ENCODE measurements at places on chromosomes 4 and X.
A peak's percentile ranks its signal among the peaks of the same experiment; 100 is the strongest.

GRCh38 chr4:169313732-169314131 is 43.0 kb upstream of the SH3RF1 start:
- DNase-seq, result no peak

DNA sequence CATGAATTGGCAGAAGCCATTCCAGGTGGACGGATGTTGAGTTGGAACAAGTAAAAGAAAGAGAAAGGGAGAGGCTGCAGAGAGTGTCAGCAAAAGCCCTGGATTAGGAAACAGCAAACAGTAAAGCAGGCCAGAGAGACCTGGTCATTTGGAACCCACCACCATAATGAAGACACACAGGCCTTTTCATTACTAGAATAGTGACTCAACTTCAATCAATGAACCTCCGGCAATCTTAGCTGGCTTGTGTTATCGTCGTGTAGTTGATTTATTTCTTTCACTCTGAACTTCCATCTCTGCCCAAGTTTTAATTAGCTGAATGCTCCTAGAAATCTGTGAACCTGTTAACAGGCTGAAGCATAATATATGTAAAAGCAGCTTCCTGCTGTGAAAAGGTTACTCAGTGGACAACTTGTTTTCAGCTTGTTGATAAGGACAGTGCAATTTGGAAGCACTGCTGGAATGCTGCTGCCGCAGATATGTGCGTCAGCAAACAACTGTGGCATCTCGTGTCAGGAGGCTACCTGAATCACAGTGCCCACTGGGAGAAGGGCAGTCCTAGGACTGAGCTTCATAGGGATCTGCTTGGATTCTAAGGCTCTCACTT is 68.8 kb downstream of the SPANXN4 start:
- DNase-seq, result no peak

DNA sequence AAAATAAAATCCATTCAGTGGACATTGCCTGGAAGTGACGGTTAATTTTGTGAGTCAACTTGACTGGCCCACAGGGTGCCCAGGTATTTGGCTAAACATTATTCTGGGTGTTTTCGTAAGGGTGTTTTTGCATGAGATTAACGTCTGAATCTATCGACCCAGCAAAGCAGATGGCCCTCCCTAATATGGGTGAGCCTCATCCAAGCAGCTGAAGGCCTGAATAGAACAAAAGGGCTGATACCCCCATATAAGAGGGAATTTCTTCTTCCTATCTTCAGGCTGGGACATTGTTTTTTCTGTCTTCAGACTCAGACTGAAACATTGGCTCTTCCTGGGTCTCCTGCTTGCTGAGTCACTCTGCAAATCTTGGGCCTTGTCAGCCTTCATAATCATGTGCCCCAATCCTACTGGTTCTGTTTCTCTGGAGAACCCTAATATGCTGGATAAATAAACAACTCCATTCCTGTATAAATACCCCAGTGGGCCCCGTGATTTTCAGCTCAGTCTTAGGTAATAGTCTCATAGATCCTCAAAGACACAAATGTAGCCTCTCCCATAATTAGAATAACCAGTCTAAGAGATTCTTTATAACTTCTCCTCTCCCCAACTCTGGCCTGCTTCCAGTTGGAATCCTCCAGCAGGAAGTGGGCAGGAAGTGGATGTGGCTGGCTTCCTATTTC is 33.1 kb upstream of the DDX3X start:
- peak; percentile 29 for DNase-seq

- DNase-seq, result no peak
These were observed 183.5 kb upstream of the FSTL5 start for GRCh38 chr4:162347156-162347841.

GRCh38 chrX:27565992-27566391 is 24.2 kb upstream of the DCAF8L2 start:
- DNase-seq, result no peak

- DNase-seq, result peak; percentile 1
These were observed 258.4 kb downstream of the PPARGC1A start for GRCh38 chr4:23631255-23631950.

- peak; percentile 64 for DNase-seq
These were observed 64.7 kb upstream of the EXOC1L start for GRCh38 chr4:55754754-55755350.

GRCh38 chr4:14652522-14652921 is 349.8 kb upstream of the CPEB2 start:
- DNase-seq, result peak; percentile 45

GRCh38 chr4:16812041-16812440 is 86.4 kb downstream of the LDB2 start:
- no peak for DNase-seq

DNA sequence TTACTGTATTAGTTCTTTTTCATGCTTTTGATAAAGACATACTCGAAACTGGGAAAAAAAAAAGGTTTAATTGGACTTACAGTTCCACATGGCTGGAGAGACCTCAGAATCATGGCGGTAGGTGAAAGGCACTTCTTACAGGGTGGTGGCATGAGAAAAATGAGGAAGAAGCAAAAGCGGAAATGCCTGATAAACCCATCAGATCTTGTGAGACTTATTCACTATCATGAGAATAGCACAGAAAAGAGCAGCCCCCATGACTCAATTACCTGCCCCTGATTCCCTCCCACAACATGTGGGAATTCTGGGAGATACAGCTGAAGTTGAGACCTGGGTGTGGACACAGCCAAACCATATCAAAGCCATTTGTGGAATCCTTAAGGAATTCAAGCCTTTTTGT is 1238.9 kb downstream of the ADGRL3 start:
- no peak for DNase-seq

DNA sequence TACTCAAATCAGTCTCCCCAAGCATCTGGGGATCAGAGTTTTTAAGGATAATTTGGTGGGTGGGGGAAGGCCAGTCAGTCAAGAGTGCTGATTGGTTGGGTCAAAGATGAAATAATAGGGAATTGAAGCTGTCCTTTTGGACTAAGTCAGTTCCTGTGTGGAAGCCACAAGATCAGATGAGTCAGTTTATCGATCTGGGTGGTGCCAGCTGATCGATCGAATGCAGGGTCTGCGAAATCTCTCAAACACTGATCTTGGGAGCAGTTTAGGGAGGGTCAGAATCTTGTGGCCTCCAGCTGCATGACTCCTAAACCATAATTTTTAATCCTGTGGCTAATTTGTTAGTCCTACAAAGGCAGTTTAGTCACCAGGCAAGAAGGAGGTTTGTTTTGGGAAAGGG is 17.3 kb upstream of the GLUD2 start:
- no peak for DNase-seq

GRCh38 chrX:136856050-136856449 is 24.5 kb downstream of the RBMX start:
- DNase-seq, result no peak
